ENCODE measurements at places on chromosomes 6 and 20. TPM values are rescaled to one million over a fixed set of nuclear protein-coding genes. Genes with fewer than 3 reads are reported as not detected.

Gene PRSS16
- total RNA-seq, result 2.7 TPM

Gene NR2E1
- 0.03 TPM for total RNA-seq

Gene RAD21L1
- total RNA-seq, result not detected

Gene RAB44
- 0.06 TPM for total RNA-seq

Measured in A549 treated with RU486 at 1 μM for 4 hours (cell line).